Mesothelial cell of epicardium (in vitro differentiated cells): ENCODE measurements at places on chromosomes 7 and 10. TPM values are rescaled to one million over a fixed set of nuclear protein-coding genes. Genes with fewer than 3 reads are reported as not detected.

The FAM25C gene
- total RNA-seq, result not detected in 3 replicates

The ZNF282 gene
- total RNA-seq, result 40.4 to 47.0 TPM (median 42.6 TPM) in 3 replicates

The SPDYE6 gene
- total RNA-seq, result not detected in 3 replicates

The ITIH5 gene
- total RNA-seq, result 17.2 to 21.0 TPM (median 20.9 TPM) in 3 replicates

The CPXM2 gene
- total RNA-seq, result 0.53 to 0.92 TPM (median 0.86 TPM) in 3 replicates

- H3K4me3 ChIP-seq, result no peak overlapping the region
- DNase-seq, result no peak
- H3K27me3 ChIP-seq, result peaks cover 14% of the 10 kb centered on the region
- H3K36me3 ChIP-seq, result no peaks in the 10 kb centered on the region
- H3K4me1 ChIP-seq, result no peaks in the 10 kb centered on the region
- no peak overlapping the region for H3K27ac ChIP-seq
Observed at GRCh38 chr10:95814011-95814727, 58.2 kb downstream of the ENTPD1 start.

DNA sequence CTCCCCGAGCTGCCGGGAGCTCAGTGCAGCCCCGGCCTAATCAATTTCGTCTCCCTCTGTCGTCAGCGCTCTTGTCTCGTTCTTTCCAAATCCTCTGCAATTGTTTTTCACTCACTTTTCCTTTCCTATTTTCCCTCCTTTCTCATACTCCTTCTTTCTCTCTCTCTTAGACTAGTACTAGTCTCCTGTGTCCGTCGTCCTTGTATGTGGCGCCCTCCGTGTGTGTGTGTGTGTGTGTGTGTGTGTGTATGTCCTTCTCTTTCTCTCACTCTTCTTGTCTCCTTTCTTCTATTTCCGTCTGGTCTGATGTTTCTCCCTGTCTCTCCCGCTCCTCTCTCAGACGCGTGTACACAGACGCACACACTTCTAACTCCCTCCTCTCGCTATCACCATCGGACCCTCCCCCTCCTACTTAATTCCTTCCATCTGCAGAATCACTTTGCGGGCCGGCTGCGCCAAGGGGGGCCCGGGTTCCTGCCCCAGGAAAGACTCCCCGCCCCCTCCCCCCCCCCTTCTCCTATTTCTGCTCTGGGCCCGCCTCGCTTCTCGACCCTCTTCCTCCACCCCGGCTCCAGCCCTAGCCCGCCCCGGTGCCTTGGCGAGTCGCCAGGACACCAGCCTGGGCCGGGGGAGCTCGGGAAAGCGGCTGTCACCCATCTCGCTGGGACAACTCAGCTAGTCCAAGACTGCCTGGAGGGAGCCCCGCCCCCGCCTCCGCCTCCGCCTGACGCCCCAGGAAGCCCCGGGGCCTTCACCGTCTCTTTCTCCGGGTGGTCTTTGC lies 743 bp upstream of the ZCCHC24 start:
- no peaks in the 10 kb centered on the region for H3K36me3 ChIP-seq
- H3K4me3 ChIP-seq, result peak overlapping the region; percentile 71
- DNase-seq, result peak; percentile 80
- H3K4me1 ChIP-seq, result peaks cover 39% of the 10 kb centered on the region
- H3K27ac ChIP-seq, result peak overlapping the region; percentile 95

DNA sequence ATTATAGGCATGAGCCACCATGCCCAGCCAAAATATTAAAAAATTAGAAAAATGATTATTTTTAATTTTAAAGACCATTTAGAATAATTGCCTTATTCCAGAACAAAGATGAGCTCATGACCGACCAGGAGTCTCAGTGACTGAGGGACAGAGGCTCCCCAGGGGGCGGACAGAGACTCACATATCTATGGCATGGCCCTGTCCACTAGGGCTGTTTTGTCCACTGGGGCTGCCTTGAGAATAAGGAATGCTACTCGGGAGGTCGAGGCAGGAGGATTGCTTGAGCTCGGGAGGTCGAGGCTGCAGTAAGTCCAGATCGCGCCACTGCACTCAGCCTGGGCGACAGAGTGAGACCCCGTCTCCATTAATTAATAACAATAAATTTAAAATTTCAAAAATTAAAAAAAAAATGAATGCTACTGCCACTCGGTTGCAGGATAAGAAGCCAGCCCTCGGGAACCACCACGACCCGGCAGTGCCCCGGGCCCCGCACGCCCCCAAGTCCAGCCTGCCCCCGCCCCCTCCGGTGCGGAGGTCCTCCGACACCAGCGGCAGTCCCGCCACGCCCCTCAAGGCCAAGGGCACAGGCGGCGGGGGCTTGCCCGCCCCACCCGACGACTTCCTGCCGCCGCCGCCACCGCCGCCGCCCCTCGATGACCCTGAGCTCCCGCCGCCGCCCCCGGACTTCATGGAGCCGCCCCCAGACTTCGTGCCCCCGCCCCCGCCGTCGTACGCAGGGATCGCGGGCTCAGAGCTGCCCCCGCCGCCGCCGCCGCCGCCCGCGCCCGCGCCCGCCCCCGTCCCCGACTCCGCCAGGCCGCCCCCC lies 128.6 kb downstream of the APBB1IP start:
- H3K27ac ChIP-seq, result no peak overlapping the region
- no peak for DNase-seq
- peaks cover 14% of the 10 kb centered on the region for H3K27me3 ChIP-seq
- peak overlapping the region; percentile 70 for H3K4me3 ChIP-seq

DNA sequence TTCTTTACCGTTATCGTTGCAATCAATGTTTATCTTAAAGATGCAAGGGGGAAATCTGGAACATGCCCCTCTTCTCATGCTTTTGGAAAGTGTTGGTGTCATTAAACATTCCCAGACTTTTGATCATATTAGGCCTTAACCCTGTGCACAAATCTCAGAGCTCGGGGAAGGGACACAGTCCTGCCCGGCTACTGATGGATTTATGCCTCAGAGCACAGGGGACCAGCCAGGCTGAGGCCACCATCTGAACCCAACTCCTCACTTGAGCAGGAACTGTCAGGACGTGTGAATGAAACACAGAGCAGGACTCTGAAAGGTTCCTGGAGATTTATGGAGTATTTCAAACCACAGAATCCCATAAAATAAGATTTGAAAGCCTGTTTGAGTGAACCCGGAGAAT lies 132.0 kb upstream of the CXCL12 start:
- no peak overlapping the region for H3K27ac ChIP-seq
- no peaks in the 10 kb centered on the region for H3K36me3 ChIP-seq
- peaks cover 21% of the 10 kb centered on the region for H3K4me1 ChIP-seq
- H3K4me3 ChIP-seq, result no peak overlapping the region
- no peak for DNase-seq
- peaks cover 34% of the 10 kb centered on the region for H3K27me3 ChIP-seq

- no peak for DNase-seq
- peaks cover 12% of the 10 kb centered on the region for H3K4me1 ChIP-seq
- H3K27ac ChIP-seq, result no peak overlapping the region
- H3K36me3 ChIP-seq, result no peaks in the 10 kb centered on the region
- H3K4me3 ChIP-seq, result peak overlapping the region; percentile 58
Observed at GRCh38 chr10:42932735-42933447, 144.0 kb upstream of the RET start.

DNA sequence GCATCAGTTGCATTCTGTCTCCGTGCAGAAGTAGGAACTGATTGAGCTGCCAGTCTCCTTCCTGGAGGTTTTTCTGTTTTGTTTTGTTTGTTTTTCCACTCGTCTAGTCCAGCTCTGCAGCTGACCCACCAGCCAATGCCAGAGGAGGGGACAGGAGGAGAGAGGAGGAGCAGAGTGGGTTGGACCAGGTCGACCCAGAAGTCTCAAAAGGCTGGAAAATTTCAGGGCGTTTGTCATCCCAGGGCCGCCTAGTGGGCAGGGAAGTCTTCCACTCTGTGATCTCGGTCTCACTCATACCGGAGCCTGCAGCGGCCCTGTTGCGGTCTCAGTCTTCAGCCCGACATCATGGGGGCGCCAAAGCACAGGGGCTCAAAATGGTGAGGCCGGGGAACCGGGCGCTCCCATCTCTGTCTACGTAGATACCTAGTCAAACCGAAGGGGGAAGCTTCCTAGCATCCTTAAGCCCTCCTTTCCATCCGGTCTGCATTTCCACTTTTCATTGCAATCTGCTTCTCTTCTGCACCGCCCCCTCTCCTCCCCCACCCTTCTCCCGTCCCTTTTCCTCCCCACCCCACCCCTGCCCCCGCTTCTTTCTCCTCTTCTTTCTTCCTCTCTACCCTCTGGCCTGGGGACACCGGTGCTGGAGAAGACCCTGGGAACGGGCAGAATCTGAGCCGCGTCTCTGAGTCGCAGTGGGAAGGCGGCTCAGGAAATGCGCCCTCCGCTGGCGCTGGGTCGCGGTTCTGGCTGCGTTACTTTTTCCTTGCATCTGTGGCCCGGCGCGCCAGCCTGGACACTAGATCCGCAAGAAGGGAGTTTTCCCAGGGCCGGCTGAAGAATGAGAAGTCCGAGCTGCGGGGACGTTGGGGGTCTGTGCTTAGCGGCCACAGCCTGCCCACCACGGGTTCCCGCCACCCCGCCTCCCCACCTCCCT lies 16.2 kb upstream of the PAX2 start:
- H3K36me3 ChIP-seq, result no peaks in the 10 kb centered on the region
- no peak for DNase-seq
- peaks cover 24% of the 10 kb centered on the region for H3K4me1 ChIP-seq
- H3K27me3 ChIP-seq, result peaks cover 96% of the 10 kb centered on the region
- peak overlapping the region; percentile 26 for H3K4me3 ChIP-seq
